Stimulated activated CD4-positive, alpha-beta T cell treated with anti-CD3 and anti-CD28 coated beads, Interleukin-4, amount 100 ng/mL, for 4 hours (primary cell): ENCODE measurements at places on chromosomes 5 and 9.

GRCh38 chr5:118616281-118616680 lies 372.1 kb downstream of the DTWD2 start:
- DNase-seq = no peak

- DNase-seq = no peak
Observed at GRCh38 chr5:133480866-133481265, 131.5 kb downstream of the FSTL4 start.

GRCh38 chr9:32665101-32665500 lies 29.6 kb upstream of the TAF1L start:
- DNase-seq = no peak

GRCh38 chr5:159178978-159179377 lies 30.4 kb downstream of the RNF145 start:
- peak; percentile 17 for DNase-seq

DNA sequence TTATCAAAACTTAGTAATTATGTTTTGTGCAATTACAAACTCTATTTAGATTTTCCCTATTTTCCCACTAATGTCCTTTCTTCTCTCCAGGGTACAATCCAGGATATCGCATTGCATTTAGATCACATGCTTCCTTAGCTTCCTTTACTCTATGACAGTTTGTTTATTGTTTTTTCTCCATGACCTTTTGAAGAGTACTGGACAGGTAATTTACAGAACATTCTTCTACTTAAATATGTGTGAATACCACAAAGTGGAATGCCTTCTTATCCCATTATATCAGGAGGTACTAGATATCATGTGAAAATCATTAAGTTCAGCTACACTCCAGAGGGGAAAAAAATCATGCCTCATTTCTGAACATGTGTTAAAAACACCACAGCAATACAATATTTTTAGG lies 776.6 kb upstream of the CDH9 start:
- DNase-seq = no peak

DNA sequence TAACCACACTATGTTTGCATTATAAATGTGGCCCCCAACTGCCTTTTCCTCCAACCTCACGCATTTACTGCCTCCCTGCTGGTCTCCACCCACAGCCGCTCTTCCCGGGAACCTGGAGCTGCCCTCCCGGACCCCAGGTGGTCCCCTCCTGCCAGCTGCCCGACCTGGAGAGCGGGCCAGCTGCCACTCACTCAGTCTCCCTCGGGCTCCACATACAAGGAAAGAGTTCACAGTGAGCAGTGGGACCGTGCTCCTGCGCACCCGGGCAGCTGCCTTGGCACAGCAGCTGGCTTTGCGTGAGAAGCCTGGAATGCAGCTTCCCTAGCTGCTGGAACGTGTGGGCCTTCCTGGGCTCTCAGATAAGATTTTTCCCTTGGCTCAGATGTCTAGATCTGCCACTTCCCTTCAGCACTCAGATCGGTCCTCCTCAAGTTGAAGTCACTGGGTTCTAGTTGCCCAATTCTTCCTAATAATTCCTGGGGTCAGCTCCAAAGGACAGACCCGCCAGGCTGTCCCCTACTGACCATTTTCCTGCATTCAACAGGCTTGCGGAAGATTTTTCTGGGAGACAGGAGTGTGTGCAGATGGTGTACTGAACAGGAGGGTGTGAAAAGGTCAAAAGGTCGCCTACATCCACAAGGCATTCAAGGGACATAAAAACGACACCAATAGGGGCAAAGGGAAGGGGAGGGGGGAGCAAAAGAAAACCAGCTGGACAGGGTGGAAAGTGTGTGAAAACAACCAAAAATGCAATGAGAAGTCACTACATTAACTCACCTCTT lies 69.1 kb downstream of the MYO10 start:
- no peak for DNase-seq

GRCh38 chr9:134027561-134027960 lies 2.3 kb downstream of the BRD3OS start:
- no peak for DNase-seq

GRCh38 chr5:29642601-29643000 lies 1550.9 kb upstream of the CDH6 start:
- no peak for DNase-seq

DNA sequence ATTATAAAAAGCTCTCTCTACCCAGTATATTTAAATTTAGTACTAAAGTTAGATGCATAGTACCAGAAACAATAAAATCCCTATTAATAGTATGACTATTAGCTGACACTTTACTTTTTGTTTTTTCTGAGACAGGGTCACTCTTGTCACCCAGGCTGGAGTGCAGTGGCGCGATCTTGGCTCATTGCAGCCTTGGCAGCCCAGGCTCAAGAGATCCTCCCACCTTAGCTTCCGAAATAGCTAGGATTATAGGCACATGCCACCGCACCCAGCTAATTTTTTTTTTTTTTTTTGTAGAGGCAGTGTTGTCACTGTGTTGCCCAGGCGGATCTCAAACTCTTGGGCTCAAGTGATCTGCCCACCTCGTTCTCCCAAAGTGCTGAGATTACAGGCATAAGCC lies 8.0 kb downstream of the CCNG1 start:
- DNase-seq = no peak

DNA sequence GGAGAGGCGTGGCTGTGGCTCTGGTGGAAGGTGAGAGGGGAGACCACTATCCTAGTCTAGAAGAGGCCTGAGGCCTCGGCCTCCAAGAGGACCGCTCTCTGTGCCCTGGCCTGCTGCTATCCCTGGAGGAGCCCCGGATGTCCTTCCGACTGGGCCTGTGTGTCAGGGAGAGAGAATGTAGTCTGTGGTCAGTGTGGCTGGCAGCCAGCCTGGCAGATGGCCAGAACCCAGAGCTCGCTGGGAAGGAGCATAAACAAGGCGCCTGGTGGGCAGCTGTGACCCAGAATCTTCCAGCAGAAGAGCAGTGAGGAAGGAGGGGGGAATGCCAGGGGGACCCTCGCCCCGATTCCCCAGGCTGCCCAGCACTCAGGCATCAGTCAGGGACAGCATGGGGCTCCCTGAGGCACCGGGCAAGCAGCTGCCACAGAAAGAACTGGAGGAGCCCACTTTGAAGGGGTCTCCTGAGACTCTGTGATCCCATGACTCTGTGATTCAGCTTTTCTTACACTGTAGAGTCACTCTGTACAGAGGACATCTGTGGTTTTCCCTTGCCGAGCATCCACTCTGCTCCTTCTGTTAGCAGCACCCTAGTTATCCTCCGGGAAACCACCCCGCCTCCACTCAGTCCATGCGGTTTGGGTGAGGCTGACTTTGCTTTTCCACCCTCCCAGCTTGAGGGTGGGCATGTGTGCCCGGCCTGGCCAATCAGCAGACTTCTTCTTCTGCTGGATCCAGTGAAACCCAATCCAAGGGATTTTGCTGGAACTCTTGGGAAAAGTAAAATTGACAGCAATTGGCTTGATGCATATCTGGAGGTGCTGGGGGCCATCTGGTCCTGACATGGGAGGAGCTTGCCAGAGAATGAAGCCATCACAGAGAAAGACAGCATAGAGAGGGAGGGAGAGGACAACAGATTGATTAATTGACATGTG lies 46.2 kb upstream of the PWWP2A start:
- DNase-seq = no peak

DNA sequence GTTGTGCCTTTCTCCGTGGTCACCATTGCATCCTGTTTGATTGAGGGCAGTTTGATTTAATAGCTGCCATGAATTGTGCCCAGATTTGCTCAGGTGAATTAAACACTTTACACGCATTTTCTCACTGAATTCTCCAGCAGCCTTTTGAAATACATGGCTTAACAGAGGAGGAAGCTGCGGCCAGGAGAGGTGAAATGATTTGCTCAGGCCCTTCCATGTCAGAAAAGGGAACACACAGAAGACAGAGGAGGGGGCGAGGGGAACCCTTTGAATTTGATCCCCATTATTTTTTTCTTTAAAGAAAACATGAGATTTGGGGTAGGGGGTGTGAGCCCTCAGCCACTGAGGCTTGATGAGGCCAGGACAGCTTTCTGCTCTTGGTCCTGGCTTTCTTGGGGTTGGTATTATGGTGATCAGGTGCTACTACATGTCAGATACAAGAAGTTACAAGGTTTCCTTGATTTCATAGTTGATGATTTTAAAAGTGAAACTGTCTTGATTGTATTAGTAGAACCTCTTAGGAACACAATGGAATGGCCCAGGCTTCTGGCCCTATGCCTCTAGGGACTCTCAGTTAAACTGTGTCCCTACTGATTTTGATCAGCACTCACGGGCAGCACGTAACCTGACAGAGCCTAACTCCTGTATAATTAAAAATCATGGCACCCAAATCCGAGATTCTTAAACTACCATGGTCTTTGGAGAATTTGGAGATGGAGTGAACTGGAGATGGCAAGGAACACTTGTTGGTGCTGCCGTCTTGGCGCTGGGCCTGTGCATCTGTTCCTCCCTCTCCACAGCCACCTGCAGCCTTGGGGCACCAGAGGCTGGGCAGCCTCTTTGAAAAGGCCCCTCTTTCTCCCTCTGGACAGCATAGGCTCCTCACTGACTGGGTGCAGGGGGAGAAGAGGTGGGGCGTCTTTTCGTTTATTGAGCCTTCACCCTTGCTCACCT lies 107.9 kb downstream of the TRIO start:
- no peak for DNase-seq

GRCh38 chr9:111198936-111199335 lies 131.1 kb downstream of the OR2K2 start:
- no peak for DNase-seq

GRCh38 chr5:176373100-176373818 lies 8.0 kb downstream of the ARL10 start:
- no peak for DNase-seq

DNA sequence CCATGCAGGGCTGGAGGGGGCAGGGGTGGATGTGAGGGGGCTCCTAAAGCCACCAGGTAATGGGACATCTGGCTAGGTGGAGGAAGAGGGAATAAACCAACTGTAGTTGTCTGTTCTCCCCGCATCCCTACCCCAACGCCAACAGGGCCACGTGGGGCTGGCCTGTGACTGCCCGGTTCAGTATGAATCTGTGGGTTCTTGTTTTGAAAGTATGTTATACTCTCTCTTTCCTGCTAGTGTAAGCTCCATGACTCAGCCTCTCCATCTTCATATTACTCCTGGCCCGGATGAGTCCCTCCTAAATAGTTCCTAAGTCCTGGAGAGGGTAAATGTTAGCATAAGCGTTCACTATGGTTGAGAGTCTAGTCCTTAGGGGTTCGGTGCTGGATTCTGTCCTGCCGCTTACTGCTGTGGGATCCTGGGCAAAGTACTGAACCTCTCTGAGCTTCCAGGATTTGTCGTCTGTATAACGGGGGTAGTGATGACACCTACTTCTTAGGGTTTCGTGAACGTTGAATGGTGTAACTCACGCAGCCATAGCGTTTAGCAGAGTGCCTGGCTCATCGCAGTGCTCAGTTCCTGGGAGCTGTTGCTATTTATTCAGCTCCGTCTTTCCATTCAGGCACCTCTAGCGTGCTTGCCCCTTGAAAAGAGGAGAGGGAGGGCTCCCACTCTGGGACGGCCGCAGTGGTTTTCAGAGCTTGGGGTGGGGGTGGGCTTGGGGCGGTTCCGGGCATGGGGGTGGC lies 28.8 kb downstream of the LHX2 start:
- no peak for DNase-seq

- no peak for DNase-seq
Observed at GRCh38 chr9:68540712-68541535, at the start of gene TMEM252. Gene TMEM252, minus strand, starts transcription at chr9:68540883. Its CDS starts 69 bp downstream, at chr9:68540814.

GRCh38 chr5:56356121-56356835 lies 123.1 kb upstream of the ANKRD55 start:
- no peak for DNase-seq

GRCh38 chr9:35380039-35380438 lies 109.9 kb upstream of the RUSC2 start:
- no peak for DNase-seq

DNA sequence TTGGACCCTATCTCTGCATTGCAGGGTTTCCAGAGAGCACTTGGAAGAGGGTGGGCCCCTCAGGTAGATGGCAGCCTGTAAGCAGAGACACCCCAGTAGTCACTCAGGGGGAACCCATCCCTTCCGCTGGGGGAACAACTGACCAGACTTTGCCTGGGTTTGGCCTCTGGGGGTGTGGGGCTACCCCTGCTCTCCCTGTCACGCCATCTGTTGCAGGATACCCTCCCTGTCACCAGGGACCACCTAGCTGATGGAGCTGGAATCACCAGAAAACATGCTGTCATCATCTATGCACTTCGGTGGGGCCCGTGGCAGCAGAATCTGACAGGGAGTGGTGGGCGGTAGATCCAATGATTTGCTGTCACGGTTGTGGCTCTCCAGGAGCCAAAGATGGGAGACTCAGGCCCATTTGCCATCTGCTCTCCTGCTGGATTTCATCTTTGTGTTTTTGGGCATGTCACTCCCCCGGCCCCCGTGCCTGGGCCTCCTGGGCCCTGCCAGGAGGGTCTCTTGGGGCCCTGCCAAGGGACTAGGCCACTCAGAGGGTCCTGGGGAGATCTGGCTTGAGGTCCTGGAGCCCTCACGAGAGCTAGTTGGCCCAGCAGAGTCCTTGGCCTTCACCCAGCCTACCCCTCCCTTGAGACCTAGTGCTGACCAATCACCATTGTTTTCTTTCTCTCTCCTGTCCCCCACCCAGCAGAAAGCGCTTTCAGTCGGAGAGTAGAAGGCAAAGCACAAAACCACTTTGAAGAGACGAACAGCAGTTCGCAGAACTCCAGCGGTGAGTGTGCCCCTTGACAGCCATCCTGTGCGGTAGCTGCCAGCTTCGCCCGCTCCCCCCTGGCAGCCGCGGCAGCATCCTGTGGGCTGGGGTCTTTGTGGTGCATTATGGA lies 45.9 kb downstream of the AMBP start:
- DNase-seq = no peak
